Endodermal cell (in vitro differentiated cells): ENCODE measurements at places on chromosomes 2 and 18. TPM values are rescaled to one million over a fixed set of nuclear protein-coding genes. Genes with fewer than 3 reads are reported as not detected.

- H3K36me3 ChIP-seq: no peaks in the 10 kb centered on the region
- no peaks in the 10 kb centered on the region for H3K27me3 ChIP-seq
- DNase-seq: no peak
Measured at GRCh38 chr2:197657562-197657961, 17.8 kb downstream of the RFTN2 start.

- no peak overlapping the region for H3K4me3 ChIP-seq
- no peaks in the 10 kb centered on the region for H3K4me1 ChIP-seq
- no peaks in the 10 kb centered on the region for H3K36me3 ChIP-seq
- H3K27ac ChIP-seq: no peak overlapping the region
- no peaks in the 10 kb centered on the region for H3K27me3 ChIP-seq
Measured at GRCh38 chr2:62596061-62596921, 90.3 kb upstream of the TMEM17 start.

The KATNAL2 gene
- 5.7 to 7.2 TPM (median 6.4 TPM) in 3 replicates for total RNA-seq

GRCh38 chr18:48777744-48778116 lies 173.0 kb downstream of the SMAD7 start:
- no peak overlapping the region for H3K27ac ChIP-seq
- peaks cover 6% of the 10 kb centered on the region for H3K36me3 ChIP-seq
- no peak overlapping the region for H3K4me3 ChIP-seq
- peaks cover 17% of the 10 kb centered on the region for H3K4me1 ChIP-seq
- H3K27me3 ChIP-seq: no peaks in the 10 kb centered on the region

DNA sequence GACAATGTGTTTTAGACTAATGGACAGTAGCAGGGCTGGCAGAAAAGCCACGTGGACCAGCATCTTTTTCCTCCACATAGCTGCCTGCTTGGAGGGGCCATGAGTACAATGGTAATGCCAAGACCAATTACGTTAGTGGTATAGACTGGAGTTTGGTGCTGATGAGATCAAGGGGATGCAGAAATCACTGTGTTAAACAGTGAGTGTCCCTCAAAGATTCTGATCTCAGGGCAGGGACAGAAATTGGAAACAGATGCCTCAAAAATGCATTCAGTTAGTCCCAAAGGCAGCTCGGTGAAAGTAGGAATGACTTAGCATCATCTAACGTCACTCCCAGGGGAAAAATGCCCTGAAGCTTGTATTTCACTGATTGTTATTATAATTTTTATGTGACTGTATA lies 72.4 kb downstream of the SLC16A14 start:
- no peak overlapping the region for H3K27ac ChIP-seq
- DNase-seq: no peak
- H3K4me3 ChIP-seq: no peak overlapping the region
- no peaks in the 10 kb centered on the region for H3K4me1 ChIP-seq
- no peaks in the 10 kb centered on the region for H3K36me3 ChIP-seq

- no peak for DNase-seq
- no peak overlapping the region for H3K4me3 ChIP-seq
- no peak overlapping the region for H3K27ac ChIP-seq
- H3K4me1 ChIP-seq: no peaks in the 10 kb centered on the region
- H3K27me3 ChIP-seq: no peaks in the 10 kb centered on the region
Measured at GRCh38 chr2:10613263-10613662, 76.5 kb downstream of the NOL10 start.

The CD8A gene
- 0.16 and 0.18 TPM in 2 replicates for total RNA-seq

DNA sequence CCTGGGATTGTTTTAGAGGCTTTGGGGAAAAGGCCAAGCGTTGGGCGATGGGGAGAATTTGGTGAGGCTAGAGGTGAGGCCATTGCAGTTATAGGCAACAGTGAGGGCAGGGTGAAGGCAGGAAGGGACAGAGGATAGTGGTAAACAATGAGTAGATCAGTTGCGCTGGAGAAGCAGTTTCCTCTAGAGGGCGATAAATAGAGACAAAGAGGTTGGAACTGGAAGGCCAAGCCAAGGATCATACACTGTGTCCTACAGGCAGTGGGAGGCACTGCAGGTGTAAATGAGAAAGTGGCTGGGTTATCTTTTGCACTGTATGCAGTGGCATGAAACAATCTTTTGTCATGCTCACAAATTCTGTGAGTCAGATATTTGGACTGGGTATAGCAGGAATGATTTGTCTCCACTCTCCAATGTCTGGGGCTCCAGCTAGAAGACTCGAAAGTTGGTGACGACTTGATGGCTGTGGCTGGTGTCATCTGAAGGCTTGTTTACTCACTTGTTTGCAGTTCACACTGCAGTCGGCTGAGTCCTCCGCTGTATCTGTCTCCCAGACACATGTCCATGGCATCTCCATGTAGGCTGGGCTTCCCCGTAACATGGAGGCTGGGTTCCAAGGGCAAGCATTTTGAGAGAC lies 82.1 kb downstream of the TNP1 start:
- no peaks in the 10 kb centered on the region for H3K36me3 ChIP-seq
- H3K27ac ChIP-seq: no peak overlapping the region
- DNase-seq: peak; percentile 89
- H3K27me3 ChIP-seq: no peaks in the 10 kb centered on the region
- no peaks in the 10 kb centered on the region for H3K4me1 ChIP-seq

DNA sequence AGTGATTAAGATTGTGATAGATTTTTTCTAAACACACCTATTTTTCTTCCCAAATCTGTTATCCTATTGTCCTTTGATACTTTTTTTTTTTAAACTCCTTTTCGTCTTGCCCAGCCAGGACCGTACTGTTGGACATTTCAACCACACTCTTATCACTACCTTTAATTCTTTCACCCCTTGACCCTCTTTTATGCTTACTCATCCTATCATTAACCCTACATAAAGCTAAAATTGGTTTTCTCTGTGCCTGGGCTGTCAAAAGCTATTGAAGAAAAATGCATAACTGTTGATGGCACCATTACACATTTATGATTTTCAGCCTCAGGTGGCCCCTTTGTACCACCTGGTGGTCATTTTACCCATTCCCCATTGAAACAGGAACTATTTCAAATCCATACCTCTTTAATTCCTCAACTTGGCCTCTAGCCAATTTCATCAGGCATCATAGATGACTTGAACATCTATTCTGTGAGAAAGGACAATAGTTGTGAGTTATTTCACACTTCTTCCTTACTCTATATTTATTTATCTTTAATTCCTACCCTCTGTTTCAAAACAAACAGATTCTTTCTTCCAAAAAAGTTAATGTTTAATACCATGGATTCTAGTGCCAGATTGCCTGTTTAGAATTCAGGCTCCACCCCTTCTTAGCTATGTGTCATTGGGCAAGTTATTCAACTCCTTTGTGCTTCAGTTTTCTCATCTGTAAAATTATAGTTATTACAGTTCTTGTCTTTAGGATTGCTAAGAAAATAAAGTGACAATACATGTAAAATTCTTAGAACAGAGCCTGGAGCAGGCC lies 258.6 kb downstream of the CAMKMT start:
- no peak overlapping the region for H3K4me3 ChIP-seq
- no peaks in the 10 kb centered on the region for H3K4me1 ChIP-seq
- H3K36me3 ChIP-seq: no peaks in the 10 kb centered on the region
- no peak for DNase-seq
- H3K27me3 ChIP-seq: no peaks in the 10 kb centered on the region

- no peak within 1 kb of the TSS for H3K4me3 ChIP-seq
- DNase-seq: no peak
- H3K36me3 ChIP-seq: no peaks in the 10 kb centered on the region
- no peaks in the 10 kb centered on the region for H3K4me1 ChIP-seq
Measured at GRCh38 chr18:14747513-14748474, at the start of gene ANKRD30B. Gene ANKRD30B, plus strand, starts transcription at chr18:14748172. Its CDS starts 248 bp downstream, at chr18:14748420.

DNA sequence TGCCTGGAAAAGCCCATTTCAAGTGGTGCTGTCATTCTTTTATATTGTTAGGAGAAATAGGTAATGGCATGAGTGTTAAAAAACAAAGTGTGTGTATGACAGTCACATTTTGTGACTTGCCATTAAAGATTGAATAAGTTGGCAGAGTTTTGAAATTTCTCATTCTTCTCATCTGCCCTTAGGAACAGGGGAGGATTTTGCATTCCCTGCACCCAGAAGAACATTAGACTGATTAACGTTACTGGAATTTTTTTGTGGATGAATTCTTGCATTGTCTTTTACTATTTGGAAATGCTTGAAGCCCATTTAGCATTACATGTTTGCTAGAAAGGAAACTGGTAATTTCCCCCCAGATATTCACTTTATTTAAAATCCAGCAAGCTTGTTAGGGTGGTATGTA lies 162.2 kb downstream of the BABAM2 start:
- no peaks in the 10 kb centered on the region for H3K4me1 ChIP-seq
- no peak overlapping the region for H3K27ac ChIP-seq
- H3K27me3 ChIP-seq: no peaks in the 10 kb centered on the region
- no peaks in the 10 kb centered on the region for H3K36me3 ChIP-seq
- no peak overlapping the region for H3K4me3 ChIP-seq
